ENCODE measurements at places on chromosomes 4 and X. TPM values are rescaled to one million over a fixed set of nuclear protein-coding genes. Genes with fewer than 3 reads are reported as not detected.

Gene EDA
- total RNA-seq: 5.5 TPM

Gene STATH
- total RNA-seq: not detected

- no peak for DNase-seq
These were observed 45.2 kb downstream of the MAML3 start for GRCh38 chr4:140108713-140109230.

DNA sequence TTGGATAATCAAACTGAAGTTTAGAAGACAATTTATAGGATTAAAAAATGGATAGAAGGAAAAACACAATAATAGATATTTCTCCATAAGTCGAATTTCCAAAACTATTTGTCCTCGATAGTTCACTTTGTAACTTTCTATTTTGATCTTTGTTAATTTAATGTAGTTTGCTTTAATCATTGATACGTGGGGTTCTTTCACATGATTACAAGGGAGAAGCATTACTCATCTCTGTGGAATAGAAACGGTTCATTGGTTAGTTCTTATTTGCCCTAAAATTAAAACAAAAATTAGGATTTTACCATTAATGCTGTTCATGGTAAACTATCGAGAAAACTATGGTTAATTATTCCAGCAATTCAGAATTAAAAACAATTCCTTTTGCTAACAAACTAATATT lies 2.1 kb downstream of the TET2 start:
- no peak for DNase-seq

Gene CSAG1
- total RNA-seq: not detected

DNA sequence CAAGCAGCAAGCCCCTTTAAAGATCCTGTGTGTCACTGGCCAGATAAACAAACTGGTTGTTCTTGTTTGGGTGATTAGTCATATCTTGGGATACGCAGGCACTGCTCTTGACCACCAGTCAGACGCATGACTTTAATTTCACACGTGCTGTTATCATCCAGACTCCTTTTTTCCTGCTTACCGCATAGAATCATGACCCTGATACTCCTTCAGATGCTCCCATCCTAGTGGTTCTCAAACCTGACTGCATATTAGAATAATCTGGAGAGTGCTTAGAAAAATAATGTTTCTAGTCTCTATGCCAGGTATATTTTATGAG lies 78.8 kb downstream of the CLDN22 start:
- DNase-seq: no peak

Gene HPGDS
- 1.4 TPM for total RNA-seq

Gene USP26
- not detected for total RNA-seq

- DNase-seq: no peak
These were observed 111.2 kb downstream of the PPP3CA start for GRCh38 chr4:101236097-101236496.

Gene SORCS2
- 4.1 TPM for total RNA-seq

- DNase-seq: no peak
These were observed 2.1 kb downstream of the GEMIN8 start for GRCh38 chrX:14027511-14028019.

- no peak for DNase-seq
These were observed 7.3 kb upstream of the CLDN2 start for GRCh38 chrX:106912864-106913263.

Gene IL13RA2
- total RNA-seq: 8.1 TPM

GRCh38 chr4:11954093-11954492 lies 525.4 kb upstream of the HS3ST1 start:
- DNase-seq: no peak

DNA sequence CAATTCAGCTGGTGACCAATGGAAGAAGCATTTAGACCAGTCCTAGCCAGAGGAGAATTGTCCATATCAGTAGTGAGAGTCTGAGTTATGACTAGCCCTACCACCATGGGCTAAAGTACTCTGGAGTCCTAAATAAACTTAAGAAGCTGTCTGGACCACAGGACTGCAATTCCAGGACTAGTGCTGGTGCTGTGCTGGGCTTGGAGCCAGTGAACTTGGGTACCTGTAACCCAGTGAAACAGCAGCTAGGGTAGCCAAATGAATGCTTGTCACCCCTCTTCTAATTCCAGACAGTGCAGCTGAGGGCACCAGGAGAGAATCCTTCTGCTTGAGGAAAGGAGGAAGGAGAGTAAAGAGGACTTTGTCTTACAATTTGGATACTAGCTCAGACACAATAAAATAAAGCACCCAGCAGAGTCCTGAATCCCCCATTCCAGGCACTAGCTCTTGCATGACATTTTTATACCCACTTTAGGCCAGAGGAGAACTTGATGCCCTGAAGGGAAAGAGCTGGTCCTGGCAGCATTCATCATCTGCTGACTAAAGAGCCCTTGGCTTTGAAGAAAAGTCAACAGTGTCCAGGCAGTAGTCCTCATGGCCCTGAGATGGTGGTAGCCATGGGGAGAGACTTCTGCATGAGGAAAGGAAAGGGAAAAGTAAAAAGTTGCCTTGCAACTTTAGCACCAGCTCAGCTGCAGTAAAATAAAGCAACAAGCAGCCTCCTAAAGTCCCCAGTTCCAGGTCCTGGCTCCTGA lies 2675.7 kb downstream of the PCDH7 start:
- no peak for DNase-seq

Gene HDX
- 17.8 TPM for total RNA-seq

Gene PDGFRA
- 74.7 TPM for total RNA-seq

DNA sequence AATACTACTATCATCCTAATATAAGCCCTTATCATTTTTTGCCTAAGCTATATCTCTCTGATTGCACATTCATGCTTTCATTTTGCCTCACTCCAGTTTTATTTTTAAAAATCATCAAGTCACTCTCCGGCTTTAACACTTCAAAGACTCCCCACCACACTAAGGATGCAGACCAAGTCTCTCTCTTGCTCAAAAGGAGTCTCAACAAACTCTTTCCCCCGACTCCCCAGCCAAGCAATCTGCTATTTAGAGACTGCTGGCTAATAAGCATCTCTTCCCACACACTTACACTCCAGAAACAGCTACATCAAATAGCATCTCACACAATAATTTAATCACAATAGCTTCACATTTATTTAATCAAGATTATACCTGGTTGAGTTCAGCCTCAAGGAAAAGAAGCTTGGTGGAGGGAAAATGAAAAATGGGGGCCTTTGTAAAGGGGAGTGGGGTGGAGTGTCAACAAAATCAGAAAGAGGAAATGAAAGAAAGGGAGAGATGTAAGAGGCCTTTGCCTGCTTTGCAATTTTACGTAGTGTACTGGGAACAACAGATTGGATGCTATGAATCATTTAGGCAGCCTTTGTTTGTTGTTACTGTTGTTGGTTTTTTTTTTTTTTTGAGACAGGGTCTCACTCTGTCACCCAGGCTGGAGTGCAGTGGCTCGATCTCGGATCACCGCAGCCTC lies 104.1 kb upstream of the MCF2 start:
- no peak for DNase-seq

DNA sequence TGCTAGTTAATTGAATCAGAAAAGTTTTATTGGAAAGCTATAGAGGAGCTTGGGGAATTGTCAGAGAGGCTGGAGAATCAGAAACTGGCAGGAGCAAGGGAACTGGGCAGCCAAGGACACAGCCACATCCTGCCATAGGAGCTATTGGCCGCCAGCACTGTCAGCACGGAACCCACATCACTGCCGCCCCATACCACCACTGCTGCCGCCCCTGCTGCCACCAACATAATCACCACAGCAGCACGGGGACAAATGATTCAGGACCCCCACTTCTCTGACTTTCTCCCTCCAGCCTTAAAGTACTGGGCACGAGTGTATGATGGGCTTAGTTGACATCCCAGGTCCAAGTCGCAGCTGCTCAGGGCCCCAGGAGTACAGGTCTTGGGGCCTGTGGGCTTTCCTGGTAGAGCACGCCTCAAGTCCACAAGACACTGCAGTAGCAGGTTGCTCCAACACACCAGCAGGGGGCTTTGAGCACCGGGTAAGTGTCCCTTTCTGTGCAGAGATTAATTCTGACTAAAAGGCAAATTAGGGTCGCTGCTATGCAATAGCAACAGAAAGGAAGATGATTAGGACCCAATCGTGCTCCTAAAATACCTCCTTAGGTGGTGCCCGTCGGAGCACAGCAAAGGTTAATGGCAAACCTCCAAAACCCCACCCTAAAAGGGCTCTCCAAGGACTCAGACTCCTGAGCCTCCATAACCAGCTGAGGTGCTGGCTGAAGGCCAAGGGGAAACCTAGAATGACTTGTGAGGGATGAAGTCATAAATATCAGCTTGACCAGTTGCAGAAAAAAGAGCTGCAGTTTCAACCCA lies 6.9 kb downstream of the PJA1 start:
- no peak for DNase-seq
